Sigmoid colon (tissue), 7 donors: ENCODE measurements at places on chromosomes 7 and 10. TPM values are rescaled to one million over a fixed set of nuclear protein-coding genes. Genes with fewer than 3 reads are reported as not detected.

DNA sequence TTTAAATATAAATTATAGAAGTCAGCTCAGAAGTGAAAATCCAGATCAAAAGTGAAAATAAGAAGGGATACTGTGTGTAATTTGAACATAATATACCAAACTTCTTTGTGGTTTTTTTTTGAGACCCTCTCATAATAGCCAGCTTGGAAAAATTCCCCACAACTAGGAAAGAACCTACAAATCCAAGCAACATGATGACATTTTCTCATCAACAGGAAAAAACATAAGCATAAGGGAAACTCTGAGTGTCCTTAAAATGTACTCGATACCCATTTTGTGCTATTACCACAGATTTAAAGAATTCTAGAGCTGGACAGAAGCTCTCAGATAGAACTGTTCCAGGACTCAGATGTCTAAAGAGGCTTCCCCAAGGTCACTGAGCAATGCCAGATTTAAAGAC, 214.8 kb upstream of the KLF14 start:
- no peak overlapping the region for H3K4me3 ChIP-seq
- H3K27me3 ChIP-seq, result no peaks in the 10 kb centered on the region
- peaks cover 9% of the 10 kb centered on the region for H3K4me1 ChIP-seq
- peaks cover 4% of the 10 kb centered on the region for H3K36me3 ChIP-seq
- DNase-seq, result no peak
- H3K27ac ChIP-seq, result no peak overlapping the region

GRCh38 chr10:112361951-112362751, 11.8 kb upstream of the ACSL5 start:
- H3K4me1 ChIP-seq, result peaks cover 19% of the 10 kb centered on the region
- H3K4me3 ChIP-seq, result no peak overlapping the region
- H3K36me3 ChIP-seq, result no peaks in the 10 kb centered on the region
- no peaks in the 10 kb centered on the region for H3K27me3 ChIP-seq
- DNase-seq, result no peak

- no peaks in the 10 kb centered on the region for H3K36me3 ChIP-seq
- DNase-seq, result peak; percentile 77
- no peaks in the 10 kb centered on the region for H3K27me3 ChIP-seq
- peak within 1 kb of the TSS; percentile 89 for H3K27ac ChIP-seq
- H3K4me1 ChIP-seq, result peaks cover 29% of the 10 kb centered on the region
- peak within 1 kb of the TSS; percentile 82 for H3K4me3 ChIP-seq
Observed at GRCh38 chr10:19816411-19817230, at the start of gene PLXDC2. Gene PLXDC2 (plus strand): TSS chr10:19816432.

- DNase-seq, result no peak
- H3K4me1 ChIP-seq, result no peaks in the 10 kb centered on the region
- H3K27me3 ChIP-seq, result no peaks in the 10 kb centered on the region
- no peak overlapping the region for H3K4me3 ChIP-seq
- H3K27ac ChIP-seq, result no peak overlapping the region
- H3K36me3 ChIP-seq, result no peaks in the 10 kb centered on the region
Observed at GRCh38 chr7:135995748-135996147, 18.6 kb upstream of the MTPN start.

DNA sequence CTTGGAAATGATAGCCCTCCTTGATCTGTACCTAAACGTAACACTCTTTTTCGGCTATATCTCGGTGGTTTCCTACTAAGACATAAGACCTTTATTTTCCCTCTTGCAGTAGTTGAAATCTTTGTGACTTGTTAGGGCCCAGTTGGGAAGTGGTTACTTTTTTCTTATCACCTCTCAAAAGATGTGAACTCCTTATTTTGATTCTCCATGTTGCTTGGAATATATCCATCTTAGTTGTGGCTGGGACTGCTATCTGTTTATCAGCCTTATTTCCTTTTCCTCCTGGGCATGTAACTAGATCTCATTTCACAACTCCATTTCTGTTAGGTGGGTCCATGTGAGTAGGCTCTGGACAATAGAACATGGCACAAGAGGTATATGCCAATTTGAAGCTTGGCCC, 4.1 kb upstream of the CPED1 start:
- peaks cover 3% of the 10 kb centered on the region for H3K4me1 ChIP-seq
- H3K4me3 ChIP-seq, result no peak overlapping the region
- no peaks in the 10 kb centered on the region for H3K27me3 ChIP-seq
- no peaks in the 10 kb centered on the region for H3K36me3 ChIP-seq

DNA sequence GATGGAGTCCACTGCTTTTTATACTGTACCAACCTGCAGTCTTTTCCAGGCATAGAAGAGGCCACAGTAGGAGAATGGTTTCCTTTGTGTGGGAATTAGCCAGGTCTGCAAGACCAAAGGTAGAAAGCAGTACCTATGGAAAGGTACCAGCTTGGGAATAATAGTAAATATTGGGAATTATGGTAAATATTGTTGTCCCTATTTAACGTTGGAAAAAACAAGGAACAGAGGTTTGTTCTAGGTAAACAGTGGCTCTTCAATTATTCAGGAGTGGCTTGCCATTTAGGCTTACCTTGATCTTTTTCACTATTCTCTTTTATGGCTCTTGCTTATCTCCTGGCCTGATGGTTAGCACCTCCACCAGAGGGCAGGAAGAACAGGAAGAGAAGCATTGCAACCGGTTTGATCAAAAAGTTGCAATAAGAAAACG, 43.9 kb upstream of the GSAP start:
- no peaks in the 10 kb centered on the region for H3K36me3 ChIP-seq
- no peak overlapping the region for H3K4me3 ChIP-seq
- DNase-seq, result no peak
- H3K4me1 ChIP-seq, result no peaks in the 10 kb centered on the region
- no peaks in the 10 kb centered on the region for H3K27me3 ChIP-seq

- H3K36me3 ChIP-seq, result peaks cover 9% of the 10 kb centered on the region
- DNase-seq, result peak; percentile 81
- peaks cover 77% of the 10 kb centered on the region for H3K4me1 ChIP-seq
- H3K4me3 ChIP-seq, result peak overlapping the region; percentile 90
- H3K27ac ChIP-seq, result peak overlapping the region; percentile 89
Observed at GRCh38 chr7:876972-877311, 588 bp downstream of the GET4 start.

The GDI2 gene
- total RNA-seq, result 206 TPM

DNA sequence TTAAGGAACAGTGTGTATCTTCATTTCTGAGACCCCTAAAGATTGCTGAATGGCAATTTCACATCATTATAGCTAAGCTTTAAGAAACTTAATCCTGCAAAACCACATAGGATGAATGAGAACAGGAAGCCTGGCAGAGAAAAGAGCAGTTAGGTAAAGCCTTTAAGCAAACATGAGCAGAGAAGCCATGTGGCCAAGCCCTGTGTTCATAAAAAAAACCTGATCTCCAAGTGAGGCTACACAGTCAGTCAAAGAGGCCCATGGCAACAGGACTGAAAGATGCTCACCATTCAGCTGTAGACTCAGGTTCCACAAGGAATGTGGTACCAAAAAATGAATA, 9.3 kb downstream of the LIPA start:
- no peak for DNase-seq
- H3K27ac ChIP-seq, result no peak overlapping the region
- H3K4me1 ChIP-seq, result no peaks in the 10 kb centered on the region
- no peak overlapping the region for H3K4me3 ChIP-seq
- no peaks in the 10 kb centered on the region for H3K27me3 ChIP-seq

DNA sequence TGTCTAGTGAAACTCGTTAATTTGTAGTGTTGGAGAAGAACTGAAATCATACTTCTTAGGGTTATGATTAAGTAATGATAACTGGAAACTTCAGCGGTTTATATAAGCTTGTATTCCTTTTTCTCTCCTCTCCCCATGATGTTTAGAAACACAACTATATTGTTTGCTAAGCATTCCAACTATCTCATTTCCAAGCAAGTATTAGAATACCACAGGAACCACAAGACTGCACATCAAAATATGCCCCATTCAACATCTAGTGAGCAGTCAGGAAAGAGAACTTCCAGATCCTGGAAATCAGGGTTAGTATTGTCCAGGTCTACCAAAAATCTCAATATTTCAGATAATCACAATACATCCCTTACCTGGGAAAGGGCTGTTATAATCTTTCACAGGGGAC, 187.6 kb downstream of the CFTR start:
- H3K36me3 ChIP-seq, result no peaks in the 10 kb centered on the region
- no peaks in the 10 kb centered on the region for H3K27me3 ChIP-seq
- no peaks in the 10 kb centered on the region for H3K4me1 ChIP-seq
- no peak overlapping the region for H3K27ac ChIP-seq

GRCh38 chr10:71078454-71079145, 133.8 kb upstream of the UNC5B start:
- H3K27ac ChIP-seq, result no peak overlapping the region
- H3K4me3 ChIP-seq, result no peak overlapping the region
- peak; percentile 54 for DNase-seq

GRCh38 chr7:151661587-151661986, 141.9 kb upstream of the RHEB start:
- H3K27me3 ChIP-seq, result no peaks in the 10 kb centered on the region
- DNase-seq, result no peak
- H3K36me3 ChIP-seq, result no peaks in the 10 kb centered on the region
